ENCODE measurements at places on chromosomes 1 and 21.

GRCh38 chr1:202049129-202049528 is 38.7 kb downstream of the ELF3 start:
- DNase-seq: no peak

GRCh38 chr1:20865001-20865400 is 77.9 kb upstream of the HP1BP3 start:
- no peak for DNase-seq

GRCh38 chr1:32754317-32755097 is 51.9 kb upstream of the SYNC start:
- no peak for DNase-seq

DNA sequence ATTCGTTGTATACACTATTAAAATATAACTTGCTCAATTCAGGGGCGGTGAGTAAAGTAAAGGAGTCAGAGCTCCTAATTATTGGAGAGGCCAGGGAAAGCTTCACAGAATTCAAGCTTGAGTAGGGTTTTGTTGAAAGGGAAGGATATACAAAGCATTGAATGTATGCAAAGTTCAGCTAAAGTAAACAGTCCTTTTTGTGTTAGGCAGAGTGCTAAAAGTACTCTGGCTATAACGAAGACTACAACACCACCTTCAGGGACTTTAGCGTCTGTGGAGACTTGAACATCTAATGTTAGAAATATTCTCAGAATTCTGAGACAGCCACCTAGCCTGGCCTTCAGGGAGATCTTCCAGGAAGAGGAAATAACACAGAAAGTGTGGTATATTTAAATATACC is 1.1 kb downstream of the FALEC start:
- DNase-seq: no peak

DNA sequence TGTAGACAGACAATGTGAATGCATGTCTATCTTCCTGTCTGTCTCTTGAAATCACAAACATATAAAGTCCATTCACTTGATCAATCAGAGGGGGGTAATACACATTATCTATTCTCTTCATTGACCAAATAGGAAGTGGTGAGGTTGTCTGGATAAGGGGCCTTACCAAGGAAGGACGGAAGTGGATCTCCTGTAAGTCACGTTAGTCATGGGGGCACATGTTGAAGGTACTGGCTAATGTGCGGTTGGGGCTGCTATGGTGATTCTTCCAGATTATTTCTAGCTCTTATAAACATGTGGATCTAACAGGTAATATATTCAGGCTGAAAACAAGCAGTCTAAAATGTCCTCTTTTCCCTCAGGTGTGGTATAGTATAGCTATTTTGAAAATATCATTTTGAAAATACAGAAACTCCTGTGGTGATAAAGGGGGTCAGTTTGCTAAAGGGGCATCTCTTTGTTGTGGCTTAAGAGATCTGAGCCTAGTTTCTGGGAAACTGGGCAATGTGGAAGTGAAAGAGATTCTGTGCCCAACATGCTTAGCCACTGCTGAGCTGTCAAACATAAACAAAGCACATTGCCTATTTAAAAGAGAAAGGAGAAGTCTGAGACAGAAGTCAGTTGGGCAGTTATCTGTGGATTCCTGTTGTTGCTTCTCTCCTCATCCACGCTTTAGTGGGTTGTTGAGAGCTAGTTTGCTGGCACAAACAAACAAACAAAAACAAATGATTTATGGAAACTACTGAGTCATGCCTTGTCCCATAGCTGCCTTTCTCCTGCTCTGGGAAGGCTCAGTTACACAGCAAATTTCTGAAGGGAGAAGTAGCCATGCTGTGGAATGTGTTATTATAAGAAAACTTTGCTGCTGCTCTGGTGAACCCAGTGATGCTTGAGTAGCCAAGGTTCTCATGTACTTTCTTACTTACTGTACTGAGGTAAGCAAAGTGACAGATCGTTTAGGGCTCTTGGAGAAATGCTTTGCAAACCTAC is 166.9 kb downstream of the HLX start:
- DNase-seq: no peak

GRCh38 chr1:222040121-222040805 is 298.4 kb upstream of the DUSP10 start:
- DNase-seq: no peak

- no peak for DNase-seq
These were observed 196.3 kb upstream of the LMO4 start for GRCh38 chr1:87132284-87132870.

DNA sequence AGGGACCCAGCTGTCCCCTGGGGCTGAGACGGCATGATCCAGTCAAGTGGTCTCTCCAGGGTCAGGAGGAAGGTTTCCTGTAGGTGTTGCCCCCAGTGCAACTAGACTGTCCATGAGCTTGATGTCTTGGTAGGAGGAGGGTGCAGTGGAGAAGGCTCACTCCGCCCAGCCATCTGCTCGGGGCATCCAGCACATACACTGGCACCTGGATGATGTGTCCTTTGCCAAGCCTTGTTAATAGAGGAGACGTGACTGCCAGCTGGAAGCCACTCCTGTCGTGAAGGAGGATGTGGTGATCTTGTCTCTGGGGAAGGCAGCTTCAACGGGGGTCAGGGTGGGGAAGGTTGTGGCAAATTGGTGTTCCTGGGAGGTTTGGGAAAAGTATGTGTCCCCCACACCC is 6.2 kb downstream of the DISP3 start:
- no peak for DNase-seq

DNA sequence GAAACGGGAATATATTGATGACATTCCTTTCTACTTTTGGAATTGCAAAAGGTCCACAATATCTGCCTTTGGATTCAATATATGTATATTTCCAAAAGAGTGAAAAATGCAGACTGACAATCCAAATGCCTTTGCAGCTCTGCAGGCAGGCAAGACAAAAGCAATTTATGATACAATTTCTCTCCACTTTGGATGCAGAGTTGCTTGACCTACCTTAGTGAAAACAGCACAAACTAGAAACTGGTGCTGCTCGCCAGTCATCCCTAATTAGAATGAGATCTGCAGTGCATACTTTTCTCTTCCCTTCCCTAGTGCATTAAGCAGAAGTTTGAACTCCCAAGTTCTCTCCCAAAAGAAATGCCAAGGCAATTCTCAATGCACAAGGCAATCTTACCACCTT is 56.8 kb downstream of the KIAA0319L start:
- DNase-seq: no peak

- no peak for DNase-seq
These were observed 37.2 kb downstream of the EVI5 start for GRCh38 chr1:92747735-92748134.

- DNase-seq: no peak
These were observed 6.2 kb downstream of the PPT1 start for GRCh38 chr1:40090652-40091355.

DNA sequence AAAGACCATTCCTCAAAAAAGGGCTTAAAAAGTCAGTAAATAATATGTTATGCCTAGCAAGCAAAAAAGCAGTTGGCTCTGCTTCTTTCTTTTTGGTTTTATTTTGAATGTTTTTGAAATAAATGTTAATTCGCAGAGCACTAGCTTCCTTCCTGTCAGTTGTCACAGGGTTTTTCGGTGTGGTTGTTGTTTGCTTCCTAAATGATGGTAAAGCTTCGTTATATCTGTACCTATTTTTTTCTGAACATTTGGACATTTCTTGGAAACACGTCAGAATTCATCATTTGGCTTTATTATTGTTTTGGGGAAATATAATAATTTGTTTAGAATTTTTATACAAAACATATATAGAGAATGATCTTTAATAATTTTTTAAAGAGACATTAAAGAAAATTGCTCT is 351.9 kb upstream of the SGIP1 start:
- no peak for DNase-seq

GRCh38 chr1:40965531-40965930 is 14.0 kb upstream of the CTPS1 start:
- no peak for DNase-seq

GRCh38 chr21:45618846-45619485 is 24.6 kb upstream of the PCBP3 start:
- DNase-seq: no peak

DNA sequence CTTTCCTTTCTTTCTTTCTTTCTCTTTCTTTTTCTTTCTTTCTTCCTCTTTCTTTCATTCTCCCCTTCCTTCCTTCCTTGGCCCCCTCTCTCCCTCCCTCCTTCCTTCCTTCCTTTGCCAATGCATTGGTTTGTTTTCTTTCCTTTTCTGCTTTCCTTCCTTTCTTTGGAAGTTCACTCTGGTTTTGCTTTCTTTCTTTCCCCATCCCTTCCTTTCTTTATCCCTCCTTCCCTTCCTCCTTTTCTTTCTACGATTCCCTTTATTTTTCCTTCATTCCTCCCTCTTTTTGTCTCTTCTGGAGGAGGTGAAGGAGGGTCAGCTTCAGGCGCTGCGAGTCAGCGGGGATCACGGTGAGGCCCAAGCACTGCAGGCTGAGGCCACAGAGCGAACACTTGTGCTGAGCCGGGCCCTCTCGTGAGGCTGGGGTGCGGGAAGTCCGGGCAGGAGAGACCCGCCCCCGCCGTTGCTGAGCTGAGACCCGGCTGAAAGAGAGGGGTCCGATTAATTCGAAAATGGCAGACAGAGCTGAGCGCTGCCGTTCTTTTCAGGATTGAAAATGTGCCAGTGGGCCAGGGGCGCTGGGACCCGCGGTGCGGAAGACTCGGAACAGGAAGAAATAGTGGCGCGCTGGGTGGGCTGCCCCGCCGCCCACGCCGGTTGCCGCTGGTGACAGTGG is 1.5 kb downstream of the SIM2 start:
- DNase-seq: no peak

GRCh38 chr1:63575340-63575826 is 17.8 kb upstream of the PGM1 start:
- no peak for DNase-seq

DNA sequence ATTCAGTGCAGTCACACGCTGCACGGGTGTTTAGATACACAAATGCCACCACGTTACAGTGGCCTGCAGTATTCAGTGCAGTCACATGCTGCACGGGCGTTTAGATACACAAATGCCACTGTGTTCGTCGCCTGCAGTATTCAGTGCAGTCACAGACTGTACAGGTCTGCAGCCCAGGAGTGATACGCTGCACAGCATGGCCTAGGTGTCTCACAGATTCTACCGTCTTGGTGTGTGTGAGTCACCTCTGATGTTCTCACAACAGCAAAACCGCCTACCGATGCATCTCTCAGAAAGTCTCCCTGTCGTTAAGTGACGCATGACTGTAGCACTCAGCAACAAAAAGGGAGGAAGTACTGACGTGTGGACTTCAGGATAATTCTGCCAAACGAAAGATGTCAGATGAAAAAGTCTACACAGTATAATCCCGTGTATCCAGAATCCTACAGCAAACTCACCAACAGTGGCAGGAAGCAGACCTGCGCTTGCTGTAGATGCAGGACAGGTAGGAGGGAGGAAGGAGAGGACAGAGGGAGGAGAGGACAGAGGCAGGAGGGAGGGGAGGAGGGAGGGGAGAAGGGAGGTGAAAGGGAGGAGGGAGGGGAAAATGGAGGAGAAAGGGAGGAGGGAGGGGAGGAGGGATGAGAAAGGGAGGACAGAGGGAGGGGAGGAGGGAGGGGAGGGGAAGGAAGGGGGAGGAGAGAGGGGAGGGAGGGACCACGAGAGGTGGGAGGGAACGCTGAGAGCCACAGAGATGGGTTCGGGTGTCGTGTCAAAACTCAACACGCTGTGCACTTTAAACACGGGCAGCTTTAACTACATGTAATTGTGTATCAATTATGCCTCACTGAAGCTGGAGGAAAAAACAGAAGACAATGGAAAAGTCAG is 36.3 kb upstream of the PCBP3 start:
- no peak for DNase-seq

DNA sequence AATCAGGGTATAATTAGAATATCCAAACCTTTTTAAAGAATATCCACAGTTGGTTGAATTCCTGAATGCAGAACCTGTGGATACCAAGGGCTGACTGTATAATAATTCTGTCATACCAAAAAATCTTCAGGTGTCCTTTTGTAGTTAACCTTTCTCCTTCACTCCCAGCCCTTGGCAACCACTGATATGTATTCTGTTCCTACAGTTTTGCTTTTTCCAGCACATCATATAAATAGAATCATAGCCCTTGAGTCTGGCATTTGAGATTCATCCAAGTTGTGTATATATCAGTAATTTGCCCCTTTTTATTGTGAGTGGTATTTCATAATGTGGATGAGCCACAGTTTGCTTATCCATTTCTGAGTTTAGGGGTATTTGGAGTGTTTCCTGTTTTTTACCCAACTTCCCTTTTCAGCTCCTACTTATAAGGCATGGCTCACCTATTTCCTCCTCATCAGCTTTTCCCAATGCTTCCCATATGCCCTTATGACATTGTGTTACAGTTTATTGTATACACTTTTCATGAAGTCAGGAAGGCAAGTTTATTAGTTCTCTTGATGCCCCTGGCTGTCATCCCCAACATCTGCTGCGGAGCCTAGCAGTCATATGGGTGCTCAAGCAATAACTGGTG is 35.0 kb upstream of the AGO1 start:
- no peak for DNase-seq

- no peak for DNase-seq
These were observed 21.7 kb upstream of the ABCD3 start for GRCh38 chr1:94396356-94397010.

DNA sequence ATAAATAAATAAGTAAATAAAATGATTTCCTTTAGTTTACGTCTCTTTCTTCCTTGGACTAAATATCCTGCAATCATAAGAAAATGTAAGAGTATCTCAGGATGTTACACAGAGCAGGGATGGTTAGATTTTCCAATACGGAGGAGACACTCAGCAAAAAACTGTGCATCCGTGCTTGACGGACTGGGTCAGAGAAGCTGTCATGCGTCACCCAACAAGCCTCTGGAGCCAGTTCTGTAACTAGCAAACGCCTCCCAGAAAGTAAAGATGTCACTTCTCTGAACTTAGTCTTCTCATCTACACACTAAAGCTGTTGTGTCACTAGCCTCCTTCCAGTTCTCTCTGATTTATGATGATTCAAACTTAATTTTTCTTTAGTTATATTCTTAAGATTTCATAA is 3.4 kb downstream of the CFHR4 start:
- no peak for DNase-seq

DNA sequence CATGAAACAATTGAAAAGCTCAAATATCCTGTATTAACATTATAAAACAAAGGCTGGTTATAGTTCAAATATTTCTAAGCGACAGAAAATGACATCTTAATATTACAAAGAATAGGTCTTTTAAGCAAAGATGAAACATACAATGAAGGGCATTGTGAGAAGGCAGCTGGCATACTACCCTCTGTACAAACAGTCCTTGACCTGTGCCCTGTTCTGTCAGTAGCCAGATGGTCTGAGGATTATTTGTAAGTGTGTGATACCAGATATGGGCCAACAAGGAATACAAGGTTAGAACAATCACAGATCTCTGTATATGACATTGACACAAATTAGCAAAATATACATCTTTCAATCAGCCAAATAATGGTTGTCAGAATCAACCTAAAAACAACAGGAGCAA is 1350.4 kb downstream of the AMY1C start:
- DNase-seq: no peak

GRCh38 chr1:169122976-169123375 is 16.5 kb downstream of the ATP1B1 start:
- no peak for DNase-seq

DNA sequence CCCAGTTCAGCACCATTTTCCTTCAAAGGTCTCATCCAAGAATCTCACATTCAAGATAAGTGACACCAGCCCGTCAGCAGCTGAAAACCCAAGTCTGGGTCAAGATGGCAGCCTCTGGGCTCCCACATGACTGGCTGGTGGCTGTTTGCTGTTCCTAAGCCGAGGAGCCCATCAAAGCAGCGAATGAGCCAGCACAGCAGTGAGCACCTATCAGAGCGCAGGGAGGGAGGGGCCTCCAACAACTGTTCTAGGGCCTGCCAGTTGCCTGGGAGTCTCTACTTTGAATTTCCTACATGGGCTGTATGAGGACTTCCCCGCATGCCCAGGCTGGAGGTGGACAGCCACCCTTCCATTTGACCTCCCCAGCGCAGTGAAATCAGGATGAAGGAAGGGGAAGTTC is 102.7 kb downstream of the ADARB1 start:
- DNase-seq: no peak
